ENCODE measurements at places on chromosomes 4 and X. TPM values are rescaled to one million over a fixed set of nuclear protein-coding genes. Genes with fewer than 3 reads are reported as not detected.

- DNase-seq: no peak
Measured at GRCh38 chr4:80069837-80070731, 2.9 kb downstream of the ANTXR2 start.

GRCh38 chr4:56874923-56875322 is 32.8 kb upstream of the REST start:
- no peak for DNase-seq

SERPINA7 gene
- not detected for total RNA-seq

DNA sequence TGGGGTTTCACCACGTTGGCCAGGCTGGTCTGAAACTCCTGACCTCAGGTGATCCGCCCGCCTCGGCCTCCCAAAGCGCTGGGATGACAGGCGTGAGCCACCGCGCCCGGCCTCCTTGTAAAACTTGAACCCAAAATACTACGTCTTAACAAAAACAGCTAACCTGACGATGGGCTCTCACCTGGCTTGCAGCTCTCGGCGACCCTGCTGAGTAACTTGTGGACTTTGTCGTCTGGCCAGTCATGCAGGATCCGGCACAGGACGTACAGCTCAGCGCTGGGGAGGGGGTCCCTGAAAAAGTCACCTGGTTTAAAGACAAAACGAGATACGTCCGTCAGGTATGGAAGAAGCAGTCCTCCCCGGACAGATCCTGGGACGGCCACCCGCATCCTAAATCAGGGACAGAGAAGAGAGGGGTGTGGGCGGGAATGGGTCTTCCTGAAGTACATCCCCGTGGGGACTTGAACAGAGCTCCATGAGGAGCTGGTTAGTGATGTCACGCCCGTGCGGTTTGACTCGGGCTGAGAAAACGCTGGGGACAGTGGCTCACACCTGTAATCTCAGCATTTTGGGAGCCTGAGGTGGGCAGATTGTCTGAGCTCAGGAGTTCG is 20.7 kb upstream of the SLC25A6 start:
- no peak for DNase-seq

GRCh38 chr4:86092684-86093083 is 267.2 kb downstream of the MAPK10 start:
- DNase-seq: no peak

- no peak for DNase-seq
Measured at GRCh38 chrX:38662640-38663039, 101.3 kb downstream of the TSPAN7 start.

DNA sequence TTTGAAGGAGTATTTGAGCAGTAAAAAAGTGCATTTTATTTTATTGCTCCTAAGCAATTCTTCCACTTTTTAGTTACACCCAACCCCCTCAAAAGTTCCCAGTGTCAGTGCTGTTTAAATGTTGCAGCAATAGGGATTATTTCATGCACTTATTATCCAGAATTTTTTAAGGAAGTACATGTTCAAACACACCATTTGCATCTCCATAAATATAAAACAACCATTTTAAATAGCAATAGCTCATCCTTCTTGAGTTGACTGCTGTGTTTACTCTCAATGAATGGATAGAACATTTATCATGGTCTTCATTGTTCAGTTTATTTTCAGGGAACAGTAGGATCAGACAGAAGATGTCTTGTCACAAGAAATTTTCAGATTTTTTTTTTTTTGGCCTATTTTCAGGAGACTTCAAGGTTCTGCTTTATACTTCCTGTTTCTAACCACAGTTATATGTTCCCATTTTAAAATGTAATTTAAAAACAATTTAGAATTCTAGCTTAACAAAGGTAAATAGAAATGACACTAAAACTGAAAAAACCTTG is 171.9 kb downstream of the TMA16 start:
- no peak for DNase-seq

SYNPO2 gene
- total RNA-seq: 1.6 TPM

DNA sequence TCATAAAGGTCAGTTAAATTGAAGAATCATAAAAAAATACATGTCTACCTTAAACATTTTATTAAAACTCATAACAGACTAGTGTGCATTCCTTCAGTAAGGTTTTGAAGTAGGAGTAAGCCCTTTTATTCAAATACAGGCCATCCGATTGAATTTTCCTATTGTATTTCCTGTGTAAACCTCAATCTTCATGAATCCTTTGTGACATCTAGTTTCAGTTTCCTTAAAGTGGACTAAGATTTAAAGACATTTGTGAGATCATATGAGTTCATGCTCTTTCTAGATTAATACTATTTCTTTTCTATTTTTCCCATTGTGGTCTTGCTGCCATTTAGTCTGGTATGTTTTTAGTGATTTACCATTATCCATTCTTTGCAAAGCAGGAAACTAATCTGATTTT is 644.7 kb upstream of the BOD1L1 start:
- no peak for DNase-seq

DNA sequence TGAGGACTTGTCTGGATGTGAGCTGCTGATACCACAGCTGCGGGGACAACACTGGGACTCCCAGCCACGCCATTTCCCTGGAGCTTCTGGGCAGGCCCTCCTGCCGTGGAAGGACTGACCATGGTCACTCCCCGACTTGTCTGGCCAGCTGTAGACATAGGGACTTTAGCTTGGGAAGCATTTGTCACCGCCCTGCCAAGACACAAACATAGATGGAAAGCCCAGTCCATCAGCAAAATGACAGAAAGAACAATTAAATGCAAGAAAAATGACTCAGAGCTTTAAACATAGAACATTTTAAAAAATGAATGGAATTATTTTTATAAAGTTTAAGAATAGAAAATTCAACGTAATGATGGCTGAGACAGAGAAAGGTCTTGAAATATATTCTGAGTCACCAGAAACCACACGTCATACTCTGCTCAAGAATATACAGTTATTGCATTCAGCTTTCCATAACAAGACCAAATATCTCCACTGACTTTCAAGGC is 107.6 kb upstream of the CBR4 start:
- no peak for DNase-seq

GRCh38 chr4:151605215-151605614 is 155.6 kb downstream of the GATB start:
- DNase-seq: no peak

SPANXA2 gene
- not detected for total RNA-seq

DNA sequence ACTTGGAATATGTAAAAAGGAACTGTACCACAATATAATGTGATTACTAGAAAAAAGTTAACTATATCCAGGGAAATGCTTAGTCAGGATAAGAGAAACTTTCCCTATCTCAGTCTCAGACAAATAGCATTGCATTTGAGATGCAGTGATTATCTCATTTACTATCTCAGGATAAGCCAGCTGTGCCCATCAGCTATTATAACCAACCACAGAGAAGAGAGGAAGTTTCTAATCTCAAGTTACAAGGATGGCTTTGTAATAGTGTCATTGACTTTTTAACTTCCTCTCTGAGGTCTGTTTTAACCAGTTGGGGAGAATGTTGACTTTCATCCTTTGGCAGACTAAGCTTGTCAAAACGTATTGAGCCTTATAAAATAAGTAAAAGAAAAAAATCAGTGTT is 56.5 kb downstream of the SNX25 start:
- DNase-seq: no peak

DNA sequence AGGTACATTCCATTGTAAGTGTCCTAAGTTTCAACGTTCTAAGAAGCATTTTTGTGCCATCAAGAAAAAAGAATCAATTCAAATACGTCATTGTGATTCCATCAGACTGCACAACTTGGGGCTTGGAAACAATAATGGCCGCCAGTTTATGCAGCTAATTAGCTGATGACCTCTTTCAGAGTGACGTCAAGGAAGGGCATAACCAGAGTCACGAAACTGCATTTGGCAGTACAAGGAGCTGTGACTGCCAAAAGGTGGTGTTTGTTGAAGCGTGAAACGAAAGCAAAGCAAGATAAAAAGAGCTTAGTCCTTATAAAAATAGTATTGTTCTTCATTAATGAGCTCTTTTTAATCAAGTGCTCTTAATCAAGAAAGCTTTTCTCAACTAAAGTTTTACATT is 81.1 kb upstream of the SH3RF1 start:
- peak; percentile 20 for DNase-seq

DNA sequence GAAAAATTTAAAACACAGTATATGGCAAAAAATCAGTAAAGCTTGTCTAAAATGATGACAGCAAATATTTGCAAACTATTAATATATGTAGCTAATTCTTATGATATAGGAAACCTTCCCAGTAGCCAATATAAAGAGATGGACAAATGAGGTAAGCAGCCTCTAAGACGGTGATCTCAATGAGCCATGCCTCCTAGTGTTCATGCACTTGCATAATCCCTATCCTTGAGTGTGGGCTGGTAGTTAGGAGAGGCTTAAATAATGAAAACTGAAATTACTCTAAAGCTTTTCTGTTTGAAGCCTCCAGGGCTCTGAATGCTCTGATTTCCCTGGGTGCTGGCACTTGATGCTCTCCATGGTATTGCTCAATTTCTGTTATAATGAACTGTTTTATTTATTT is 24.6 kb upstream of the ARMCX4 start:
- no peak for DNase-seq

UGT2B17 gene
- not detected for total RNA-seq

GRCh38 chr4:138090150-138090917 is 151.8 kb downstream of the SLC7A11 start:
- peak; percentile 72 for DNase-seq

USP17L20 gene
- not detected for total RNA-seq

ITM2A gene
- 71.3 TPM for total RNA-seq

DNA sequence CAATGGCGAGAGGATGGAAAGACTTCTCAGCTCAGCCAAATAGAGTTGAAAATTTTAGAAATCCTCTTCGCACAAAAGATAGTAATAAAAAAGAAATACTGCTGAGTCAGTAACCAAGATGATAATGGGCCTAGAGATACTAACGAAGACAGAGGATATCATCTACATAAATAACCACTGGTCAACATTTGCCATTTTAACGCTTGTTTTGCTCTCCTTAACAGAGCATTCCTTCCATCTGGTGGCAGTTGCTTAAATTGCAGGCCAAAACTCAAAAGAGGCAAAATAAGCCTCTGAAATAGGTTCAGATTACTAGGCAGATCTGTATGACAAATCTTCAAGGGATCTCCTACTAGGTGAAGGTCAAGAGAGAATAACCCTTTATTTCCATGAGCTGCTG is 51.7 kb upstream of the MCF2 start:
- no peak for DNase-seq

GC gene
- not detected for total RNA-seq

STARD8 gene
- total RNA-seq: 1.6 TPM

RTL3 gene
- not detected for total RNA-seq

AKAP4 gene
- not detected for total RNA-seq

GRCh38 chr4:47839259-47839658 is 1.4 kb upstream of the CORIN start:
- no peak for DNase-seq

GRCh38 chr4:165714650-165715049 is 158.4 kb upstream of the TLL1 start:
- no peak for DNase-seq
